Hippocampal formation (tissue), 2 donors: ENCODE measurements at places on chromosomes 7 and 10.

GRCh38 chr10:113977174-113977573 is 66.5 kb upstream of the ADRB1 start:
- DNase-seq = no peak

- no peak for DNase-seq
These were observed 32.7 kb downstream of the CALML5 start for GRCh38 chr10:5466451-5467206.

DNA sequence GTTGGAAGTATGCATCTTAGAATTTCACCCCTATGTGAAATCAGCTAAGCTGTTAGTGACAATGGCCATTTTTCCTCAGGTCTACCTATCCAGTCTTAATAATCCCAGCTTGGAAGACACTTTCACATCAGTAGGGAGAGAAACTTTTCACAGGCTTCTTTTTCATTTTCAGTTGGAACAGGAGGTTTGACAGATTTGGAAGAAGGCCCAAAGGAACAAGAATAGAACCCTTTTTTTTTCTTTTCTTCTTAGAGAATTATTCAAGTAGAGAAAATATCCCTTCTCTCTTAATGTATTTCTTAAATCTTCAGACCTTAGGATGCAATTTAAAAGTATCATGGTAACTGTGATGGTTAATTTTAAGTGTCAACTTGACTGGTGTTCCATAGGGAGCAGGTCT is 410.5 kb upstream of the C7orf33 start:
- DNase-seq = no peak

- no peak for DNase-seq
These were observed 105.2 kb upstream of the GSDME start for GRCh38 chr7:24862461-24862860.

DNA sequence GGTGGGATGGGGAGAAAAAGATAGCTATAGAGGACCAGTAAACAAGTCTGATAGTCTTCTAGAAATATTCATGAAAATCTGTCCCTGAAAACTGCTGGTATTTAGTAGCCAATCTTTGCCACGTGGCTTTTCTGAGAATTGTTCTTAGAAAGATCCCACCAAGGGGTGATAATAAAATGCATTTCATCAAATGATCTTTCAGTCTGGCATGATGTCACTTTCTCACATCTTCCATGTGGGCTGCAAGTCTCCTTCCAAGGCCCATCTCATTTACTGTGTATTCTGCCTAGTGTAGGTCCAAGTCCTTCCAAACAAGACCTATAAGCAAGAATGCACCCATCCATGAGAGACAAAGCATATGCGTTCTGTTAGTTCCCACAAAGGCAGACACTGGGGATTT is 226.0 kb downstream of the CHCHD3 start:
- no peak for DNase-seq

GRCh38 chr10:123537188-123537961 is 128.8 kb upstream of the GPR26 start:
- no peak for DNase-seq

- no peak for DNase-seq
These were observed 139.0 kb downstream of the DOCK1 start for GRCh38 chr10:127044186-127044585.

GRCh38 chr7:22394739-22395138 is 37.8 kb upstream of the RAPGEF5 start:
- no peak for DNase-seq

GRCh38 chr7:23294549-23295400 is 4.4 kb upstream of the MALSU1 start:
- no peak for DNase-seq

DNA sequence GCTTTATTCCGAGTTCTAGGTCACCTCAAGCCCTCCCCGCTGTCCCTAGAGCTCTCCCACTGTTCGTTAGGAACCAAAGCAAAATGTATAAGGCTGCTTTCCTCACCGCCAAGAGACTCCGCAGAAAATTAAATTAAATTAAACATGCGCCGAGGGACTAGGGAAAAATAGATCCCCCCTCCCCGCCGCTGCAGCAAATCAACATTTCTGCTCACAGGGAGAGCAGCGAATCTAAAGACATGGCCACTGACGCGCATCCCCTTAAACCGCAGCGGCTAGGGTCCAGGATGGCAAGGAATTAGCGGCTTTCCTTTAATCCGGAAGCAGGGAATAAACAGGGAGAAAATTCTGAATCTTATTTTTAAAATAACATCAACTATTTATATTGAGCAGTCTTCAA is 7.6 kb downstream of the SP8 start:
- DNase-seq = no peak

DNA sequence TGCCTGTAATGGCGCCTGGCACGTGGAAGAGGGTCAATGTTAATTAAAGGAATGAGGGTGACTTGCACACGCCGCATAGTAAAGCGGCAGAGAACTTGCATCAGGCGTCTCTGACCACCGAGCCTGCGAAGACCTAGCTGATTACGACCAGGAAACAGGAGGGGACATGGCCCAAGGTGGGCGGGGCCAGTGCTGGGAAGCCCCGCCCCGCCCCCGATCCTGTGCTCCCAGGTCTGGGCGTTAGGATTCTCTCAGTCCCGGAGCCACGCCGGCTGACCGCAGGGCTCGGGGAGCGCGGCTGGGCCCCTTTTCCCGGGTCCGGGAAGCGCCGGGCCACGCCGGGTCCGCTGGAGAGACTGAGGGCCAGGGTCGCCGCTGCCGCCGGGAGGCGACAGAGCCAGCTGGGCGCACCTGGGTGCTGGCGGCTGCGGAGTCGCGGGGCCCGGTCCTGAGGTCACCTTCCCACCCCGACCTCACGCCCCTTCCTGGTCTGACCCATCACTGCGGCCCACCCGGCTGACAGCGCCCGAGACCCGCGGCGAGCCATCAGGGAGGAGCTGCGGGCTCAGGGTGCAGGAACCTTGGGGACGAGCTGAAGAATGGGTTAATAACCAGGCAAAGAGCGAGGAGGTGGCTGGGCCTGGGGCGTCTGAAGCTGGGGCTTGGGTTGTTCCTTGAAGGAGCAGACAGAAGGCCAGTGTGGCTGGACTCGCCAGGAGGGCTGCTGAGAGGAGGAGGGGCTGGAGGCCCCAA is 23.0 kb upstream of the GRID1 start:
- DNase-seq = no peak

DNA sequence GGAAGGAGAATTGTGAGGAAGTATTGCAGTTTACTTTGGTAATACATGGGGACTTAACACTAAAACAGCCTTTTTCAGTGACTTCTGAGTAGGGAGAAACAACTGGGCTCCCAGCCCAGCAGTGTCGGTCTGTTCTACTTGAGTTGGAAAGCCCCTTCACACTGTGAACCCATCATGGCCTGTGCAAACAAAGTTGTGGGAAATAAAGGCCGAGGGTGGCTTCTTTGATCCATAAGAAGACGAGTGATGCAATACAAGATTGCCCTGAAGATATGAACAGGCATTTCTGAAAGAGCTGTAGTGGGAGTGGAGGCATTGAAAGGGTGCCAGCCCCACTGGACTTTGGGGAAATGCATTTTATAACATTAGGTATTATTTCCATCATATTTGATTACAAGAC is 28.3 kb downstream of the C10orf120 start:
- DNase-seq = no peak

DNA sequence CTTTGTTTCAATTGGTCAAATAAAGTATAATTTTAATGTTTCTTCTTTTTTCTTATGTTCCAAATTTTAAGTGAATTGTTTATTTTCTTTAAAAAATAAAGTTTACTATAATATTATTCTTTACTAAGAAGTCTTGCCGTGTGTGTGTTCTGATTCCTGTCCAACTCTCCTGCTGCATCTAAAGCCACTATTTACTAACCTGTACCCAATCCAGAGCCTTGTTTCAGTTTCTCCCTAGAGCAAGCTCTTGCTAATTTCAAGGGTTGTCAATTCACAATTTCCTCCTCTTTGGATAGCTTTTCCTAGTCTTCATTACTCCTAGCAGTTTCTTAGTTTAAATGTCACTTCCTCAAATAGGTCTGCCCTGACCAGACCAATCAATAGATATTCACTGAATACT is 314.9 kb upstream of the SEMA3A start:
- DNase-seq = no peak

DNA sequence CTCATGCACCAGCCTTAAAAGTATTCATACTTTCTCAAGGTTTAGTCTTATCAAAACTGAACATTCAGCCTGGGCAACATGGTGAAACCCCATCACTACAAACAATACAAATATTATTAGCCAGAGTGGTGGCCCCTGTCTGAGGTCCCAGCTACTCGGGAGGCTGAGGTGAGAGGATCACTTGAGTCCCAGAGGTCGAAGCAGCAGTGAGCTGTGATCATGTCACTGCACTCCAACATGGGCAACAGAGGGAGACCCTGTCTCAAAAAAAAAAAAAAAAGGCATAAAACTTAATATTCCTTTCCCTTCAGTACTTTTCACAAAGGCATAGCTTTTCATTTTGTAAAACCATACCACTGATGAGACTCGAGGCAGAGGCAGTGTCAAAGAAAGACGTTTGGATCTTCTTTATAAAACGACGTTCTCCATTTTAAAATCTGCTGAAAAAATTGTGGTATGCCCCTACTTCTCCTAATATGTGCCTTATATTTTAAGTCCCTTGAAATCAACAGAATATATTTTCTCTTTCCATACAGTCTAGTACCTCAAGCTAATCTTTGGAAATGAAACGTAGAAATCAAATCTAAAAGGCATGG is 1.9 kb downstream of the NSUN6 start:
- no peak for DNase-seq

DNA sequence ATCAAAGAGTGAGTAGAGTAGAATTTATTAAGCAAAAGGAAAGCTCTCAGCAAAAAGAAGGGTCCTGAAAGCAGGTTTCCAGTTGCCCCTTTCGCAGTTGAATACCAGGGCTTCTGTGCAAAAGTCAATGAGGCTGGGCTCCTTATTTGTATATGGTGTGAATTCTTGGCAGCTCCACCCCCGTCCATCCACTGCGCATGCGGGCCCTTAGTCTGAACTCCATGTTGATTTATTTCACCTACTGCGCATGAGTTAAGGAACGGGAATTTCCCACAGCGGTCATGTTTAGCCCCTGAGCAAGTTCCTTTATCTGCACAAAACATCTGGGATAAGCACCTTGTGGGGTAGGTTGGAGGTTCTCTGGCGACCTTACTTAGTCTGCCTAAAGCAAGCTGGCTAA is 325.6 kb downstream of the ZWINT start:
- DNase-seq = no peak

- DNase-seq = no peak
These were observed 489.8 kb downstream of the RPS24 start for GRCh38 chr10:78523453-78523852.

GRCh38 chr10:51705774-51706173 is 6.4 kb upstream of the CSTF2T start:
- no peak for DNase-seq

DNA sequence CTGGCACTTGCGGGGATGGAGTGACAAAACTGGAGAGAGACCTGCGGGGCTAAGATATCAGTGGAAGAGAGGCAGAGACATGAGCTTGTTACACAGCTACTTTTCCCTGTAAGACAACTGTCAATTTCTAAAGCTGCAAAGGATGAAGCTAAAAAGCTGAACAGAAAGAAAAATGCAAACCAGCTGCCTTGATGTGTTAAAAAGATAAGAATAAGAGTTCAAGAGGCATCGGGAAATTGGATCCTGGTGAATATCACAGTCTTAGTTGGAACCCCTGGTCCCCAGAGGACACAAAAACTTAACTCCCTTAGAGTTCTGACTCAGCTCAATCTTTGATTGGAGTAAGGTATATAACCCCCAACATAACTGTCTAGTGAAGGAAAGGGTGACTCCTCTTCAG is 38.8 kb downstream of the VPS41 start:
- no peak for DNase-seq

GRCh38 chr10:118108194-118109026 is 61.7 kb upstream of the RAB11FIP2 start:
- no peak for DNase-seq

- no peak for DNase-seq
These were observed 603.4 kb upstream of the AUTS2 start for GRCh38 chr7:68994841-68995240.

GRCh38 chr7:29109899-29110298 is 36.4 kb downstream of the CPVL start:
- no peak for DNase-seq

- DNase-seq = no peak
These were observed 1.8 kb downstream of the SNCG start for GRCh38 chr10:86960003-86960862.

- no peak for DNase-seq
These were observed 81.4 kb upstream of the LAMB4 start for GRCh38 chr7:108211382-108212201.

- DNase-seq = no peak
These were observed at the start of gene CLEC5A for GRCh38 chr7:141946796-141947195. TSS of gene CLEC5A (minus strand) at chr7:141946974. CDS start at chr7:141946292, 682 bp downstream.

DNA sequence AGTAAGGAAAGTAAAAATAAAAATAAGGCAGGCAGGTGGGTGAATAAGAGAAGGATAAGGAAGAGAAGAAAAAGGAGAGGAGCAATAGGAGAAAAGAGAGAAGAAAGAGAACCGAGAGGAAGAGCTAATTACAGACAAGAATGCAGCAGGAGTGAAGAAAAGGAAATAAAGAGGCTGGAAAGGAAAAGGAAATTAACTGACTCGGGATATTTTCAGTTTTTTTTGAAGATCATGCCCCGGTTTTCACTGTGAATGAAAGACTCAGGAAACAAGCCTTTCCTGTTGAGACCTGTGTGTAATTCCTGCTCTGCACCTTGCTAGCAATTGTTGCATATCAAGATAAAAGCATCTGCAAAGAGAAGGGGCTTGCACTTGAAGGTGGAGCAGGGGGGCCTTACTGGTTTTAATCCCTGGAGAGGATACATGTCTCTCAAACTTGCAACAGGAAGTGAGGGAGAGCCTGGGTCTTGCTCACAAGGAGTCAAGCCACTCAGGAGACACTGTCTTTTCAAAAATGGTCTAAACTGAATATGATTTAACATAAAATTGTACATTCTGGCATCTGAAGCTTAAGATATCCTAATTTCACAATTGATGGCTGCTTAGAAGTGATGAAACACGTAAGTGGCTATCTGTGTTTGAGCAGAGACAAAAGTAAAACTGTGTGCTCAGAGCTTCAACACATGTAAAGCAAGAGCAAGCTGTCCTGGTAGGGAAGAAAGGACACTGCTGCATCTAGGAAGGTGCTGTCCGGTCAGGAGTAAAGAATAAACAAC is 157.6 kb downstream of the FAM107B start:
- DNase-seq = no peak

DNA sequence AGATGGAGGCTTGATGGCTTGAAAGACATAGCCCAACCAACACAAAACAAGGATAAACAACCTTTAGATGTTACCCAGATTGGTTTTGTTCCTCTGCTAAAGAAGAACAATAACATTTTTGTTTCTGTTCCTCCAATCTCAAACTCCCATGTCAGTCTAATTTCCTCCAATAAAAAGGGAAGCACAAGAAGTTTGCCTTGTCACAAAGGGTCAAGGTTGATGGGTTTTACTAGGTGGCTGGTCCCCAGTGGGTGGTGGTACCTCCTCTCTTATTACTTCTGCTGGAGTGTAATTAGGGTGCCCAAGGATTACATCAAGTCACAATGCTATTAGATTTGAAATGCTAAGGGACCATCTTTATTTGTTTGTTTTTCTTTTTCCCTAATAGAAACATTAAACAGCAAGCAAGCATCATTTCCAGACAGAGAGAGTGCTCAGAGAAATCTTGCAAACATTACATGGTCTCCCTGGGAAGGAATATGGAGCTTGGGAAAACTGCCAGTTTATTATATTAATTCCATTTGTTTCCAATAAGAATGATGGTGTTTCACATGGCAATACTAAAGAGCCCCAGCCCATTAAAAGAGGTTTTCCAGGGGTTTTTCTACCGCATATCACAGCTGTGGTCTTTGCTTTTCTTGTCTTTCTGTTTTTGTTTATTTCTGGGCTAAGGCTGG is 78.3 kb upstream of the AOAH start:
- no peak for DNase-seq
